Stimulated activated CD8-positive, alpha-beta memory T cell treated with anti-CD3 and anti-CD28 coated beads, Interleukin-7, amount 100 ng/mL, for 1 hour (primary cell): ENCODE measurements at places on chromosomes 6 and 20.

DNA sequence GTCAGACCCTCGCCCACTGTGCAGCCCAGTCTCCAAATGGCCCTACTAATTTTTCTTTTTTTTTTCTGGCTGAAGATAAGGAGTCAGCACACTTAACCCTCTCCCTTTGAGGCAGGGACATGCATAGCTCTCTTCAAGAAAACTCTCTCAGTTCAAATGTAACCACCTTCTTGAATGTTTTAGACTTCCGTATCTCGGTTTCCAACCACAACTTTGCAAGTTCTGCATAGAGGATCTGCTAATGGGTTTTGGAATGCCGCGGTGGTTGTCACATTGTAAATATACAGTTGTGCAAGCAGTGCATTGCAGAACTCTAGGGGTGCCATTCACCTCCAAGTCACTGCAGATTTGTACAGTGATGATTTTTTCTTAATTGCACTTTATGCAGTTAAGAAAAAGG lies 59.4 kb upstream of the SLC35B3 start:
- DNase-seq = no peak

GRCh38 chr6:51472745-51473487 lies 614.5 kb downstream of the PKHD1 start:
- DNase-seq = no peak

DNA sequence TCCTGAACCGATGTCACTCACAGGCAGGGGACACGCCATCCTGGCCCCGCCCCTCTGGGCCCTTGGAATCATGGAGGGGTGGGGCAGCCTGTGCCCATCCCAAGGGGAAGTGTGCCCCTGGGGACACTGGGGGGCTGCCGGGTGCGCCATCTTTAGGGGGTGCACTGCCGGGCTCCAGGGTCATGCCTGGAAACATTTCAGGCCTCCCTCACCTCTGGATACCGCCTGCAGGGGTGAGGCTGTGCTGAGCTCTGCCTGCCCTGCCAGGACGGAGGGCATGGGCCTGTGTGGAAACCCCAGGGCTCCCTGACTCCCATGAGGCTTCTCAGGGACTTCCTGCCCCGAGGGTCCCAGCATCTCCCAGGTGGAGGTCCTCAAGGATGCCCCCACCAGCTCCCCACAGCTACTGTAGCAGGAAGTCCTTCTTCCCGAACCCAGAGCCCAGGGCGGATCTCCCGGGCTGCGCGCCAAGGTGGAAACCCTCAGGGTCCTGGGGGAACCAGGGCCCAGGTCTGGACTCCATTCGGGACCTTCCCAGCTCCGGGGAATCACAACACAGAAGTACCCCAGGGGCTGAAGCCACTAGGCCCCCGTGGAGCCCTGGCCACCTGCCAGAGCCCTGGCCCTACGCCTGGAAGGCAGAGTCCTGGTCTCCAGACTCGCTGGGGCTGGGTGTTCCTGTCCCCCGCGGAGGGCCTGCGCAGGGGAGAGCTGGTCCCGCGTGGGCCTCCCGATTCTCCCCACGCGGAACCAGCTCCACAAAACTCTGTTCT lies 15.6 kb downstream of the CHRNA4 start:
- no peak for DNase-seq

GRCh38 chr20:41094353-41095055 lies 42.8 kb upstream of the PLCG1 start:
- no peak for DNase-seq

GRCh38 chr6:144586986-144587385 lies 301.9 kb downstream of the UTRN start:
- DNase-seq = no peak

- DNase-seq = no peak
Measured at GRCh38 chr20:47160240-47160639, 196.3 kb downstream of the ZMYND8 start.

GRCh38 chr6:134447883-134448387 lies 130.0 kb upstream of the SGK1 start:
- no peak for DNase-seq
